CD4-positive, alpha-beta T cell treated with Interleukin-6 for 4 hours (primary cell): ENCODE measurements at places on chromosomes 2 and 18.

GRCh38 chr2:45391866-45392265, 219.2 kb downstream of the SRBD1 start:
- no peak for DNase-seq

DNA sequence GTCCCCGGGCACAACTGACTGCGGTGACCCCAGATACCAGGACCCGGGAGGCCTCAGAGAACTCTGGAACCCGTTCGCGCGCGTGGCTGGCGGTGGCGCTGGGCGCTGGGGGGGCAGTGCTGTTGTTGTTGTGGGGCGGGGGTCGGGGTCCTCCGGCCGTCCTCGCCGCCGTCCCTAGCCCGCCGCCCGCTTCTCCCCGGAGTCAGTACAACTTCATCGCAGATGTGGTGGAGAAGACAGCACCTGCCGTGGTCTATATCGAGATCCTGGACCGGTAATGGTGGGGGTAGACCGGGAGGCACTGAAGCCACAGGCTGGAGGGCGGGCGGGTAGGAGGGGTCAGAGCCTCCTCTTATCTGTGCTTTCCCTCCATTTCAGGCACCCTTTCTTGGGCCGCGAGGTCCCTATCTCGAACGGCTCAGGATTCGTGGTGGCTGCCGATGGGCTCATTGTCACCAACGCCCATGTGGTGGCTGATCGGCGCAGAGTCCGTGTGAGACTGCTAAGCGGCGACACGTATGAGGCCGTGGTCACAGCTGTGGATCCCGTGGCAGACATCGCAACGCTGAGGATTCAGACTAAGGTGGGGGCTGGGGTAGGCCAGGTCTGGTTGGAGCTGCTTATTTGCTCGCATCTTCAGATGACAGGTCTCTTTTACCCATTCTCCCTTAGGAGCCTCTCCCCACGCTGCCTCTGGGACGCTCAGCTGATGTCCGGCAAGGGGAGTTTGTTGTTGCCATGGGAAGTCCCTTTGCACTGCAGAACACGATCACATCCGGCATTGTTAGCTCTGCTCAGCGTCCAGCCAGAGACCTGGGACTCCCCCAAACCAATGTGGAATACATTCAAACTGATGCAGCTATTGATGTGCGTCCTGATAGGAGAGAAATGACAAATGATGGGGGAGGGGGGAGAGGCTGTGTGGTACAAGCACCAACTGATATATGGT, 780 bp downstream of the HTRA2 start:
- DNase-seq: peak; percentile 50

GRCh38 chr2:60023256-60023985, 530.0 kb downstream of the BCL11A start:
- DNase-seq: no peak

- no peak for DNase-seq
Observed at GRCh38 chr2:10360850-10361588, 58.3 kb downstream of the HPCAL1 start.

DNA sequence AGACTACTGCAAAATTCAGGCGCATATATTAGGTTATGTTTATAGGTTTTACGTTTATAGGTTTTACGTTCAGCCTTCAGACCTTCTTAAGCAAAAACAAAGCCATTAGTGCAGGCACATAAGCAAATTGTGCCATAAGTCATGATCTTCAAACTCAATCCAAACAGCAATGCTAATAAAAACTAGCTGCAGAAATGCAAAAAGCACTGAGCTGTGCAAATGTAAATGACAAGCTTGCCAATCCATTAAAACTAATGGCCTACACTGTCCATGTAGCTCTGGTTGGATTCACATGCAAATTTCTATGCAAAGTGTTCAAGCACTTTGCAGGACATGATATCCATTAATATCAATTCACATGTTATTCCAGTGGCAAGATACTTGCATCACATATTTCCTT, 50.9 kb downstream of the LRPPRC start:
- DNase-seq: no peak

GRCh38 chr2:189751080-189751658, 11.4 kb downstream of the OSGEPL1 start:
- DNase-seq: peak; percentile 56

- DNase-seq: no peak
Observed at GRCh38 chr2:207546822-207547221, 17.1 kb downstream of the CREB1 start.

GRCh38 chr2:60512641-60513040, 40.8 kb downstream of the BCL11A start:
- no peak for DNase-seq

- DNase-seq: no peak
Observed at GRCh38 chr2:70988151-70988550, 6.5 kb downstream of the TEX261 start.

GRCh38 chr2:72973566-72974435, 56.5 kb downstream of the EMX1 start:
- DNase-seq: peak; percentile 40

GRCh38 chr2:19682493-19682892, 219.3 kb downstream of the TTC32 start:
- no peak for DNase-seq

GRCh38 chr2:143623231-143623908, 494.2 kb downstream of the ARHGAP15 start:
- DNase-seq: no peak

DNA sequence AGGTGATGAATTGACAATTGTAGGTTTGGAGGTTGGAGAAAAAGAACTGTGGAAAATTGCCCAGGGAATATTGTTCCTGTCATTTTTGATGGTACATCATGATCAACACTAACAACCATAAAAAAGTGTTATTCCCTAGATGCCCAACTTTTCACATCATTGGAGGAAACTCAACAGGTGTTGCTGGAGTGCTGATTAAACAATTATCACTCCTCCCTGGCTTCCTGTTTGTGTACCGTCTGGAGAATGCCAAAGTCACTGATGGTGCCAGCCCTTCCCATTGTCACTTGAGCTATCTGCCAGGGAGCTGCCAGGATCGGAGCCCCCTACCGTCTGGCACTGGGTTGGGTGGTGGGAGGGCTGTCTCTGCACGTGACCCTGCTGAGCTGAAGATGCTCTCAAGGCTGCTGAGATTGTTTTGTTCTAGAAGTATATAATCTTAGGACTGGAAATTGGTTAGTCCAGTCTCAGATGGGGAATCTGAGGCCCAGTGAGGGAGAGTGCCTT, 156.9 kb downstream of the PRKCE start:
- DNase-seq: no peak

- DNase-seq: no peak
Observed at GRCh38 chr2:208406474-208407451, at the start of gene PTH2R. PTH2R (plus strand) TSS chr2:208406792; CDS start chr2:208407044, 252 bp downstream.

DNA sequence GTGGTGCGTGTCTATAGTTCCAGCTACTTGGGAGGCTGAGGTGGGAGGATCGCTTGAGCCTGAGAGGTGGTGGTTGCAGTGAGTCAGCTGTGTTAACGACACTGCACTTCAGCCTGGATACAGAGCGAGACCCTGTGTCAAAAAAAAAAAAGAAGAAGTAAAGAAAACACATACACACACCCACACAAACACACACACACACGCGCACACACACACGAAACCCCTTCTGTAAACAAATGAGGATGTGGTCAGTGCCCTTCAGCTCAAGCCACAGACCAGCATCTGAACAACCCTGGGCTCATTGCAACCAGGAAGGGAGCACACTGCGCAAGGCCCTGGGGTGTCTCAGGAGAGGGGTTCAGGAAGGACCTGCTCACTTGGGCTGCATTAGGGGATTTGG, 47.9 kb upstream of the KCNF1 start:
- DNase-seq: no peak

GRCh38 chr2:114025030-114025429, 135.1 kb downstream of the ACTR3 start:
- no peak for DNase-seq
